Kidney (tissue), 22 donors: ENCODE measurements at places on chromosomes 5 and 9.

DNA sequence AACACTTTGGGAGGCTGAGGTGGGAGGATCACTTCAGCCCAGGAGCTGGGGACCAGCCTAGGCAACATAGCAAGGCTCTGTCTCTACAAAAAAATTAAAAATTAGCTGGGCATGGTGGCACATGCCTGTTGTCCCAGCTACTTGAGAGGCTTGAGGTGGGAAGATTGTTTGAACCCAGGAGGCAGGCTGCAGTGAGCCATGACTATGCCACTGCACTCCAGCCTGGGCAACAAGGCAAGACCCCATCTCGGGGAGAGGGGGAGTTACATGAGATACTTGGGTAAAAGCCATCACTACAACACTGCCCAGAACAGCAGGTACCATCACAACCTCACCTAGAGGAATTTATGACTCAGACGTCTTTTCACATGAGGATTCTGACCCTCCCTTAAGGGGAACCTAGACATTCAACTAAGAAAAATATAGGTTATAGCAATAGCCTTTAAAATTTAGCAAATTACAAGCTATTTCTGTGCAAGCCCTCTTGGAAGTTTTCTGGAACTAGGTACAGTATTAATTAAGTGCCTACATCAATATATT is 143.5 kb downstream of the NFIB start:
- DNase-seq = no peak

DNA sequence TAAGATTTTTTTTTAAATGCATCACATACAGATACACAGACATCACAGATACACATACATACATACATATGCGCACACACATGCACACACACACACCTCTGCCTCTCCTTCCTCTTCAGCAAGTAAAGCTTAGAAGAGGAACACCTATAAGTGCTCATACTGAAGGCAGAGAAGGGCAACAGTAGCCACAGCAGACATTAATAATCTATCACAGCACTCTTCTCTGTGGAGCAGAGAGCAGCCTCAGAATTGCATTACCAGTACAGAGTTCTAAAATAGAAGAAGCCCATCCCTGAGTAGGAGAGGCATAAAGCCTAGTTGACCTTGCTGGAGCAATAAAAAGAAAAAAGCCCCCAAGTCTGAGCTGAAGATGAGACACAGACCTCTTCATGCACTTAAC is 110.6 kb downstream of the MLLT3 start:
- no peak for DNase-seq

DNA sequence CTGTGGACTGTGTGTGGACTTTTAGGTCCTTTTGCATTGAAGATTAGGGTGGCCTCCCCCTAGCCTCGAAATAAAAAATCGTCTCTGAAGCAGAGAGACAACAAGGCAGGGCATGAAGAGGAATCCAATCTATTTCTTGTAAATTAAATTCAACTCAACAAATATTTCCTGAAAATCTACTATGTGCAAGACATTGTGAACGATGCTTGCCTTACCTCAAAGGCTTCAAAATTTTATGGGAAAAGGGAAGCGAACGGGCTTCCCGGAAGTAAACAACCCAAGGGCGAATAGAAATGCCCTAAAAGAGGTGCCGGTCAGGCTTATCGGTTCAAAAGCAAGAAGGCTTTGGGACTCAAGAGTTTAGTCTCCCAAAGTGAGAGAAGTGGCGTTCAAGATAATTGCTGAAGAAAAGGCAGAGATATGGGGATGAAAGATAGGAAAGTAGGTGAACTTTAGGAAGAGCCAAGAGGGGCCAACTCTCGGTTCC is 525 bp downstream of the KIF24 start:
- DNase-seq = no peak

GRCh38 chr9:1536522-1537170 is 478.5 kb upstream of the SMARCA2 start:
- DNase-seq = no peak

GRCh38 chr5:170010595-170010994 is 30.3 kb upstream of the INSYN2B start:
- DNase-seq = no peak

GRCh38 chr9:135602789-135603481 is 36.4 kb downstream of the GLT6D1 start:
- no peak for DNase-seq

- DNase-seq = no peak
Measured at GRCh38 chr9:23011669-23012068, 565.0 kb downstream of the DMRTA1 start.

- DNase-seq = no peak
Measured at GRCh38 chr5:108935611-108936010, 187.9 kb downstream of the FER start.

- DNase-seq = no peak
Measured at GRCh38 chr9:109020581-109021511, 7.5 kb upstream of the CTNNAL1 start.

GRCh38 chr9:26809795-26810194 is 82.8 kb downstream of the CAAP1 start:
- DNase-seq = no peak

DNA sequence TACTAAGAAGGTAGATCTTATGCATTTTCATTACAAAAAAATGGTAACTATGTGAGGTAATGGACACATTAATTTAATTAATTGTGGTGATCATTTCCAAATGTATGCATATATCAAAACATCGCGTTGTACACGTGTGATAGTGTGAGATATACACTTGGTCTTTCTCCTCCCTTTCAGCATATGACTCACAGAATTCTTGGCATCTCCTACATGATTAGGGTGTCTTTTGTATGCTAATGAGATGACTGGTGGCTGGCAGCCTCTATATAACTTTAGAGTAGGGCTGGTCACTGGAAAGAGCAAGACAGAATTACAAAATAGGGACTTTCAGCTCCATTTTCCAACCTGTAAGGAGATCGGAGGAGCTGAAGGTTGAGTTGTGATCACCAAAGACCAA is 1167.6 kb downstream of the CDH12 start:
- no peak for DNase-seq
